Activated B cell treated with CpG ODN at 0.5 μM for 24 hours (primary cell): ENCODE measurements at places on chromosomes 1 and 21. TPM values are rescaled to one million over a fixed set of nuclear protein-coding genes. Genes with fewer than 3 reads are reported as not detected.

The DHCR24 gene
- 49.0 and 55.0 TPM in 2 replicates for total RNA-seq

DNA sequence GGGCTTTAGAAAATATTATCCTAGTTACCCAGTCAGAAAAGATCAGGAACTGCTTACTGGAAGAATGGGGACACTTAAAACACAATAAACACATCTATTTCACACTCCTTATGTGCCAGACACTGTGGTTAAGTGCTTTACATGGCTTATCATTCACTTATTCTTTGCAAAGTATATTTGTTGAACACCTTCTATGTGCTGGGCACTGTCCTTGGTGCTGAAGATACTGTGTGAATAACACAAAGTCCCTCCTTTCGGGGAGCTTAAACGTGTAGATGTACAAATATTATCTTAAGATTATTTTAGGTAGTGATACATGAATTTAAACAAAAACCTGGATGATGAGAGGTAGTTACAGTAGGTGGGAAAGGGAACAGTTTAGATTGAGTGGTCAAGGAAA is 169.3 kb downstream of the ST6GALNAC5 start:
- H3K4me3 ChIP-seq = no peak overlapping the region
- H3K27ac ChIP-seq = no peak overlapping the region
- DNase-seq = no peak
- no peaks in the 10 kb centered on the region for H3K4me1 ChIP-seq
- H3K36me3 ChIP-seq = no peaks in the 10 kb centered on the region

DNA sequence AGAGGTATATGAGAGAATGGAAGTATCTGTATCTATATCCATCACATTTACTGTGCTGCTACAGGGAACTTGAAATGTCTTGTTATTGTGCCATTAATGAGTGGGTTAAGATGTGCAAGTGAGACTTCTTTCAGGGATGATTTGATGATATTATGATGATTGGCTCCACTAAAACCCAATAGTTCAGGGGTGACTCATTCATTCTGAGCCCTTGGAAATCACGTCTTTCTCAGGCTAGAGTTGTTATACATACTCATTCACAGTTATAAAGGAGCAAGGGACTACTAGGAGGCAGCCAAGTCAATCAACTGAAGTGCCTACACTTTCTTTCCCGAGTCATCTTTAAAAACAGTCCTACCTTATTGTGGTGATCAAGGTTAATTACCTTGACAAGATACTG is 1109.8 kb upstream of the B3GALT2 start:
- DNase-seq = no peak
- H3K4me3 ChIP-seq = no peak overlapping the region
- H3K27me3 ChIP-seq = peaks cover 3% of the 10 kb centered on the region
- no peak overlapping the region for H3K27ac ChIP-seq

GRCh38 chr1:36322041-36322785 is 1.2 kb downstream of the EVA1B start:
- peaks cover 12% of the 10 kb centered on the region for H3K27me3 ChIP-seq
- no peak overlapping the region for H3K27ac ChIP-seq
- no peaks in the 10 kb centered on the region for H3K36me3 ChIP-seq
- DNase-seq = no peak
- peak overlapping the region; percentile 73 for H3K4me3 ChIP-seq
- peaks cover 32% of the 10 kb centered on the region for H3K4me1 ChIP-seq

GRCh38 chr1:157403608-157404007 is 148.7 kb downstream of the FCRL5 start:
- H3K27me3 ChIP-seq = peaks cover 5% of the 10 kb centered on the region
- no peak for DNase-seq
- H3K4me3 ChIP-seq = no peak overlapping the region
- H3K4me1 ChIP-seq = peaks cover 17% of the 10 kb centered on the region
- peak overlapping the region; percentile 32 for H3K27ac ChIP-seq
